ENCODE measurements at places on chromosomes 11 and 22. TPM values are rescaled to one million over a fixed set of nuclear protein-coding genes. Genes with fewer than 3 reads are reported as not detected.

Gene PRAME
- total RNA-seq, result under 0.01 TPM

Gene FXYD2
- total RNA-seq, result not detected

Gene TMEM45B
- total RNA-seq, result not detected

Gene RFPL2
- total RNA-seq, result not detected

Gene CCDC116
- total RNA-seq, result 0.36 TPM

Gene LRRN4CL
- total RNA-seq, result 9.1 TPM

Gene MFNG
- 0.72 TPM for total RNA-seq

Gene OR8G1
- total RNA-seq, result not detected

Gene PRG3
- total RNA-seq, result not detected

Gene OR52A1
- not detected for total RNA-seq

Gene SLC22A25
- not detected for total RNA-seq

Gene GRK2
- 21.4 TPM for total RNA-seq

Gene HYLS1
- total RNA-seq, result 5.8 TPM

Gene EIF1AD
- 28.6 TPM for total RNA-seq

Gene CEP126
- total RNA-seq, result 4.1 TPM

Gene KDM4E
- not detected for total RNA-seq

Gene PANX3
- total RNA-seq, result not detected

Gene HMOX1
- total RNA-seq, result 475 TPM

Gene LYVE1
- not detected for total RNA-seq

Gene SLC17A6
- total RNA-seq, result not detected

GRCh38 chr11:108670451-108670850 lies 5.6 kb downstream of the DDX10 start:
- DNase-seq, result no peak

- no peak for DNase-seq
Observed at GRCh38 chr11:117685566-117685965, 111.5 kb downstream of the DSCAML1 start.

DNA sequence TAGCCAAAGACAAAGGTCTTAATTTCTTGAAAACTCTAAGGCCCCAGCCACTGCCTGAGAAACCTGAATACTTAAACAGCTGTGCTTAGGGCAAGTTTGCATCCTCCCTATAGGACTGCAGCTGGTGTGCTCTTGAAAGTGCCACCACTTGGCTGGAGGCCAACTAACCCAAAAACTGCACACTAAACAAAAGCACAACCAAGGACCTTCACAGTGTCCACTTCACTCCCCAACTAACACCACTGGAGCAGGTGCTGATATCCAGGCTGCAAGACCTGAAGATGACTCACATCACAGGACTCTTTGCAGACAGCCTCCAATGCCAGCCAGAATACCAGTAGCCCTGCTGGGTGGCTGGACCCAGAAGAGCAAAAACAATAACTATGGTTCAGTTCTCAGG lies 357.7 kb upstream of the ARHGAP42 start:
- no peak for DNase-seq

DNA sequence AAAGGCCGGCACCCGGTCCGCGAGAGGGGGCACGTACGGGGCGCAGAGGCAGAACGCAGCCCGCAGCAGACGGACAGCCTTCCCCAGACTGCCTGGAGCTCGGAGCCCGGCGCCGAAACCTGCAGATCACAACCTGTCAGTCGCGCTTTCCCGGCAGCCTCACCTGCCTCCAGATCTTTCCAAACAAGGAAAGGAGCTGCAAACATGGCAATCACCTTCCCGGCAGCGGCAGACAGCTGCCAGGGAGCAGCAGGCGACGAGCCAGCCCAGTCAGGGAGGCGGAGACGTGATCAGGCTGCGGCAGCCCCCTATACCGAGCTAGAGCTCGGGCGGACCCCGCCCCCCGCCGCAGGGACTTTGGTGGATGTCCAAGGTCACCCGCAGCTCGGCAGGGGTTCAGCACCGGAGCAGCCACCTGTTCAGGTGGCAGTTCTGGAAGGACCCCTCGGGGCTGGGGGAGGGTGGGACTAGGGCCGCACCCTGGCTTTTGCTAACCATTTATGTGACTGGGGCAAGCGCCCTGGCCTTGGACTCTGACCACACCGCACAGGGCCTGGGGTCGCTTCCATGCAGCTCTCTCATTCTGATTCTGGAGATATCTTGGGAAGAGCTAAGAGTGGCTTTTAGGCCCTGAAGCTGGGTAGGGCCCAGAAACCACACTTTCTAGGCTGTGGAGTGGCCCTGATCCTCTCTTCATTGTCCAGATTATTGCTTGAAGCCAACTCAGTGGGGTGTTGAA lies 143.8 kb downstream of the NECTIN1 start:
- DNase-seq, result peak; percentile 81

GRCh38 chr22:17767233-17768065 lies 6.8 kb downstream of the BID start:
- peak; percentile 68 for DNase-seq

DNA sequence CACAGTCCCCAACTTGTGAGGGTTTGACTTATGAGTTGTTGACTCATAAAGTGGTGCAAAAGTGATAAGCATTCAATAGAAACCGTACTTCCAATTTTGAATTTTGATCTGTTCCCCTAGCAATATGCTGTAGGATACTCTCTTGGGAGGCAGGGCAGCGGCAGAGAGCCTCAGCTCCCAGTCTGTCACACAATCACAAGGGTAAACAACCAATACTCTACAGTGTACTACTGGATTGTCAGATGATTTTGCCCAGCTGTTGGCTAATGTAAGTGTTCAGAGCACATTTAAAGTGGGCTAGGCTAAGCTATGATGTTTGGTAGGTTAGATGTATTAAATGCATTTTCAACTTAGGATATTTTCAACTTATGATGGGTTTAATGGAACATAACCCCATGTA lies 13.7 kb upstream of the NXPE2 start:
- no peak for DNase-seq

GRCh38 chr11:2550606-2550970 lies 105.8 kb downstream of the KCNQ1 start:
- no peak for DNase-seq

- DNase-seq, result peak; percentile 71
Observed at GRCh38 chr11:123122341-123122740, 60.4 kb upstream of the HSPA8 start.

- DNase-seq, result no peak
Observed at GRCh38 chr11:117457835-117458234, 130.2 kb downstream of the CEP164 start.

- DNase-seq, result peak; percentile 77
Observed at GRCh38 chr11:111452817-111453552, 59.2 kb downstream of the BTG4 start.

- DNase-seq, result peak; percentile 94
Observed at GRCh38 chr11:76234416-76235232, 28.3 kb upstream of the WNT11 start.

- no peak for DNase-seq
Observed at GRCh38 chr11:66749091-66749490, 20.1 kb upstream of the SPTBN2 start.

- peak; percentile 91 for DNase-seq
Observed at GRCh38 chr11:124717786-124718651, 21.7 kb upstream of the NRGN start.

DNA sequence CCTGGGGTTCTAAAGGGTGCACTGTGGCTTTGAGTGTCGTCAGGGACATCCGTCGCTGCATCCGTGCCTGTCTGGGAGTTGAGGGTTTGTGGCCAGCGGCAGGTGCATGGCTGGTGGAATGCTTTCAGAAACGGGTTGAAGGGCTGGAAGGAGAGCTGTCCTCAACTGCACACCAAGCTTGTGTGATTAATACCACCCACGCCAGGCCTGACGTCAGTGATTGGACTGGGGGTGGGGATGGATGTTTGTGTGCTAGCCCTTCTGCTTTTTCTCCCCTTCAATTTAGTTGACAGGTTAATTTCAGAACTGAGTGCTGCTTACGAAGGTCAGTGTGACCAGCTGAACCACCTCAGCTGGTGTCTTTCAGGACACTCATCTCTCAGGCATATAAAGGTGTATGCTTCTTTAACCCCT lies 3.2 kb upstream of the GAB2 start:
- peak; percentile 87 for DNase-seq

DNA sequence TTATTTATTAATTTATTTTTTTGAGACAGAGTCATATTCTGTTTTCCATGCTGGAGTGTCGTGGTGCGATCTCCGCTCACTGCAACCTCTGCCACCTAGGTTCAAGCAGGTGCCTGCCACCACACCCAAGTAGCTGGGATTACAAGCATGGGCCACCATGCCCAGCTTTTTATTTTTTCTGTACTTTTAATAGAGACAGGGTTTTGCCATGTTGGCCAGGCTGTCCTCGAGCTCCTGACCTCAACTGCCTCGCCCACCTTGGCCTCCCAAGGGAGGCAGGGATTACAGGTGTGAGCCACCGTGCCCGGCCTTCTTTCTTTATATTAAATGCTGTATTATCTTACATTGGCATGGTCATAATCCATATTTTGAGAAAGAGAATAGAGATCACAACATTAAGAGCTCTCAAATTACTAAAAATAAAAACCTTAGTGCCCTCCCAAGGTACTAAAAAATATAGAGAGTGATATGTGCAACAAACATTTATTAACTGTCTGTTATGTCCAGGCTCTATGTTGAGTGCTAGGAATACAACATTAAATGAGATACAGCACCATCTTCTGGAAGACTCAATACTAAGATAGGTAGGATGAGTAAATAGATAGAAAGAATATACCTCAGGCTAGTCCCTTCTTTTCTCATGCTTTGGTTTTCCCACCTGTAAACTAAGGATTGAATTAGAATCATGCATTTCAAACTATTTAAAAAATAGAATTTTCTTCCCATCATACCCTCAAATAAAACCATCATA lies 84.1 kb downstream of the BBOX1 start:
- peak; percentile 41 for DNase-seq

GRCh38 chr22:22895776-22896445 lies 8.3 kb downstream of the IGLL5 start:
- DNase-seq, result peak; percentile 61

DNA sequence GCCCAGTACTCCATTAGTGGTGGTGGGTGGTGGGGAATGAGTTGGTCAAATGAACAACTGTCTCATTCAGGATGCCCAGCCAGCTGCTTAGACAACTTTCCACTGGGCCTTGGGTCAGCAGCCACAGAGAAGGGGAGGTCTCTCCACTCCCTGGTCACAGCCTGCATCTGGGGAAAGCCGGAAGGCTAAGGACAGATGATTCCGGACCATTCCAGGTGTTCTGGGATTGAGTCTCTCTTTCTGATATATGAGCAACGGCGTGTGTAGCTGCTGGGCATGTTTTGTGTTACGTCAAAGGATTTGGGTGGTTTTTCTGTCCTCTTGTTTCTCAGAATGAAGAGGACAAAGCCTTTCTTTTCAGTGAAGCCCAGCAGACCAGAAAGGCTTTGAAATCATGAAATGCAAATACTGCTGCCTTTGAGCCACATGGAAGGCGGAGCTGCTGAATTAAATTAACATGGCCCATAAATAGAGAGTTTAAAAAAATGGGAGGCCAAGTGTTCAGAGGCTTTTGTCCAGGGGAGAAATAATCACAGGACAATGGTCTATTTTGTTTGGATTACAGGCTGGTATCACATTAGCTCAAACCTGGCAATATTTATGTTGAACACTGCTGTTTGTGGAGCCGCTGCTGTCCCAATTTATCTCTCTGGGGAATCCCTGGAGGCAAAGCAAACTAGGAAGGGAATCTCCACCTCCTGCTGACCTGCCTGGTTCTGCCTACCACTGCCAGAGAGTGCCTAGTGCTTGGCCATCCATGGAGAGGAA lies 234.4 kb upstream of the E2F8 start:
- DNase-seq, result no peak

DNA sequence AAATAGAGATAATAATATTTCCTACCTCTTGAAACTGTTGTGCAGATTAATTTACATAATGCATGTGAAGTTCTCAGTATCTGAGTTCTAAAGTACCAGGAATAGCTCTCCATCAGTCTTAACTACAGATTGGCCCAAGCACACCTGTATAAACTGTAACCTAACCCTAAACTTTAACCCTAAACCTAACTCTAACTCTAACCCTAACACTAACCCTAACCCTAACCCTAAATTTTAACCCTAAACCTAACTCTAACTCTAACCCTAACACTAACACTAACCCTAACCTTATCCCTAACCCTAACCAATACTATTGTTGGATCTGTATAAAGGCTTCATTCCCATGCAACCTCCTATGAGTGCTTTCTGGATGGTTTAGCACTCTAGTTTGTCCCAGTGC lies 1445.9 kb upstream of the TENM4 start:
- DNase-seq, result no peak

- DNase-seq, result peak; percentile 81
Observed at GRCh38 chr11:62538470-62539237, 8.0 kb downstream of the AHNAK start.

- DNase-seq, result peak; percentile 35
Observed at GRCh38 chr11:14907411-14908213, 15.6 kb upstream of the CYP2R1 start.

DNA sequence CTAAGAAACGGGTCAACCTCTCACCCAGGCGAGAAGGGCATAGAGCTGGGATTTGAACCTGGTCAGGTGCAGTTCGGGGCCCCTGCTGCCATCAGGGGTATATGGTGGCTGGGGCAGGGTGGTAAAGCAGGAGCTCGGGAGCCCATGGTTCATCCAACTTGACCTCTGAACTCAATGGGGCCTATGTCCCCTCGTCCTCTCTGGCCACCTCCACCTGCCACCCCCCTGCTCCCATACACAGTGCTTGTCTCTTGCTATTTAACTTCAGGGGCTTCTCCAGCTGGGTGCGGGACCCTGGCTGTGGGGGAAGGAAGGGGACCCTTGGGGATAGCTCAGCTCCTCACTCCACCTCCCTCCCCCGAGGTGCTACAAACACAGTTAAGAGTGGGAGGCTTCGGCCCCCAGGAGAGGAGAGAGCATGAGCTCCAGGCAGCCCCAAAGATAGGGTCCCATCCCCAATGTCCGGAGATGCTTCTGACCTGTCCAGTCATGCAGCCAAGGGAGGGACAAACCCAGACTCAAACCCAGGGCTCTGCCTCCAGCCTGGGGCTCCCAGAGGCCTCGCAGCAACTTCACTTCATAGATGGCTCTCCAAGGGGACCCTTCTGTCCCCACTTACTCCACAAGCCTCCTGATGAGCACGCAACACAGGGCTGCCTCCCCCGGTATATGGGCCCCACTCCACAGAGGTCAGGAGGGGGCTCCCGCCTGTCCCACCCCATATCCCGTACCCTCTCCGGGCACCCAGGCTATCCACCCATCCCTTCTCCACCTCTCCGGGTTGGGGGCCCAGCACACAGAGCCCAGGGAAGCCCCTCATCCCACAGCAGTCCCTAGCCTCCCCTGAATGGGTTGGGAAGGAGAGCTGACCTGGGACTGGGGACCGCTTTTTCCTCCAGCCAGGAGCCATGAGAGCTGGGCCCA lies 712 bp downstream of the IL2RB start:
- DNase-seq, result peak; percentile 47

GRCh38 chr22:23533328-23533762 lies 46.7 kb downstream of the IGLL1 start:
- peak; percentile 63 for DNase-seq

GRCh38 chr11:60876168-60876485 lies 8.8 kb downstream of the ZP1 start:
- no peak for DNase-seq

DNA sequence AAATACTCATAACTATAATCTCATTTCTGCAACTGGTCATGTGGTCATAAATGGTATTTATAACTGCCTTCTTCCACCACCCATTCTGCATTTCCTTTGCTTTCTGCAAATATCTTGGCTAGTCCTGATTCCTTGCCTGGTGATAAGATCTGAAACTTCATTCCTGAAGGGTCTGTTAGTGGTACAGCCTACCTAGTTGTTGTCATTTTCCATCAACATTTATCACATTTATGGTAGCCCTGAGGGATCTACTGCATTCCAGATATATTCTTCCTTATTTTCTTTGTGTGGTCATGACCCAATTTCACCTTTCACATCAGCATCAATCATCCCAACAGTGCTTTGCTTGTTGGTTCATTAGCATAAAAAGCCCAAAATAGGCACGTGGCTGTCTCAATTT lies 50.1 kb downstream of the DDX6 start:
- DNase-seq, result no peak

GRCh38 chr11:86193297-86194095 lies 51.1 kb upstream of the EED start:
- DNase-seq, result peak; percentile 94

Measured in osteoblast (primary cell).